ENCODE measurements at places on chromosomes 3 and 15.

DNA sequence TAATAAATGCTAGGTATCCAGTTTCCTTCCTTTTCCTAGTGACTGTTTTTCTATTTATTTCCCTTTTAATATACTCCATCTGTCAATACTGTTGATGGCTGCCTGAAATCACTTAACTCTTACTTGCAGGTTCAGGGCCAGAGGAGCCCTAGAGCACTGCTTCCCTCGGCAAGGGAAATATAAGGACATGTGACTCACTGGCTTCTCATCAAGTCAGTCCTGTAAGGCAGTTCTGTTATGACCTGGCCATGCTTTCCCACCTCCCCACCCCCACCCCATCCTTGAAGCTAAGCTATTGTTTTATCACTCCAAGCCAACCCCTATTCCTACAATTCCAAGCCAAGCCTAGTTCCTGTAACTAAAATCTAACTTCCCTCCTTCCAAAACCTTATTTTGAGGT is 800.7 kb downstream of the ROBO1 start:
- DNase-seq, result no peak

DNA sequence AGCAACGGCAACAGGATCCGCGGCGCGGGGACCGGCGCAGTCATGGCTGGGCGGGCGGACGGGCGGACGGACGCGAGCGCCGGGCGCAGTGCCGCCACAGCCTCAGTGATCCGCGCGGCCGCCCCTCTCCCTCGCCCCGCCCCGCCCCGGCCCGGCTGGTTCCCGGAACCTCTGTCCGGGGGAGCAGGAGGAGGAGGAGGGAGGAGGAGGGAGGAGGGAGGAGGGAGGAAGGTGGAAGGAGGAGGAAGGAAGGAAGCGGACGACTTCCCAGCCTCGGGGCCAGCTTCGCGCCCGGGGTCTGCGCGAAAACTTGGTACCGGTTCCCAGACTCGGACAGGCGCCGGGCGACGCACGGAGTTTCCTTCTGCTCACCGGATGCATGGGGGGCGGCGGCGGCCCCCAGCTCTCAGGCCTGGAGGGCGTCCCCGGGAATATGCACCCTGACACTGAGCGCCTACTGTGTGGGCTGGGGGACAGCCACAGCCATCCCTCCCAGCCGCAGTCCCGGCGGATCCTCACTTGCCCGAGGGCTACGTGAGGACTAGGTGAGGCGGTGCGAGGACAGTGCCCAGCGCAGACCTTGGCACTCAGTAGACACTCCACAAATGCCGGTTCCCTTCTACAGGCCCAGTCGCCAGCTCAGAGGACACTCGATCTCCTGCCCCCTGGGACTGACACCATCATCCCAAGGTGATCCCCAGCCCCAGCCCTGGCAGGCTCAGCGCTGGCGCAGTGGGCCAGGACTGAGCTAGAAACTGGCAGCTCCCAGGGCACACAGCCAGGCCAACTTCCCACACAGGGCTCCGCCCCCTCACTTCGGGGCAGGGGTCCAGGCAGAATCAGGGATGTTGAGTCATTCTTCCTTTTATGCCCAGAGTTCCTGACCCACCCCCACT is at the start of gene SHISA5:
Gene SHISA5 (minus strand): TSS at position 124 of the 896 bp plus-strand sequence. CDS start 80 bp downstream, at position 44.
- DNase-seq, result peak; percentile 15

DNA sequence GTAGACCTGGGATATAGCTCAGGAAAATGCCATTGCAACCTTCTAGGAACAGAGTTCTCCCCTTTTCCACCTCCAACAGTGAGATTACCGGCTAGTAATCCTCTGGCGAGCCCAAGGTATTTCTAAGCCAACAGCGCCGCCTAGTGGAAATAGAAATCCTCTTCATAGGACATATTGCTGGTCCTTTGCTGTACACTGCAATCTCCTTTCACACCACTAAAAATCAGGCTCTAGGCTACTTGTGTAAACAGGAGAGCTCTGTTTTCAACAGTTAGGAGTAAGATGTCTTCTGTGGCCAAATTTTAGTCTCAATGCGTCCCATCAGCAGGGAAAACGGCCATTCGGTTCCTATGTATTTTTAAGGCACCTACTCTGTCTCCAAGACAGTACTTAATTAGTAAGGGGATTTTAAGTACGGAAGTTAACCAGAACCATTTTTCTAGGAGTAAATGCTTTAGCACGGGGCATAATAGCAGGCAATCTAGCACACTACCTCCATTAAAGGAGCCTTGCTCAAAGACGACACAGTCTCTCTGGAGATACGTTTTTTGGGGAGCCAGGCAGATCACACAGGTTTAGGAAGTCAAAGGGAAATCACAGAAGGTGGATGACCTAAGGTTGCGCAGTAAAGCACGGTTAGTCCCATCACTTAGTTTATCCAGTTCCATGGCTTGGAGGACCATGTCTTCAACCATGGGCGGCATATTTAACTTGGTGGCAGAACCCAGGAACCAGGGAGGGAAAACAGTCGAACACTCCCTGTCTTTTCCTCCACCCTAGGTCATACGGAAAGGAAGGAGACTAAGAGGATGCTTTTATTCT is 43.8 kb downstream of the NCEH1 start:
- DNase-seq, result peak; percentile 62

GRCh38 chr15:34335176-34336032 is 2.2 kb downstream of the SLC12A6 start:
- DNase-seq, result no peak

DNA sequence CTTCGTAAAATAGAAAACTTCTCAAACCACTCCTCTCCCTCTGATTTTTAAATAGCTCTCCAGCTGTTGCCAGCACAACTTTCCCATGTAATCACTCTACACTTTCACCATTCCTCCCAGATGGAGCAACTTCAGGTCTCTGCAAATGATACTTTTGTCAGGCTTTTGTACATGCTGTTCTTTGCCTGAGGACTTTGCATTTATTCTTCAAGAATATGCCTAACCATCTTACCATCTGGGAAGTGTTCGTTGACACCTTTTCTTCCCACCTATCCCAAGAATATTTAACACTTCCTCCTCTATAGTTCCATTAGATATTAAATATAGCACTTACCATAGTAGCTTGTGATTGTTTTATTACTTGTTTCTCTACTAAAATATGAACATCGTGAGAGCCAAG is 703.7 kb downstream of the CADM2 start:
- DNase-seq, result no peak

- DNase-seq, result no peak
Observed at GRCh38 chr3:140530131-140530530, 147.7 kb upstream of the TRIM42 start.

DNA sequence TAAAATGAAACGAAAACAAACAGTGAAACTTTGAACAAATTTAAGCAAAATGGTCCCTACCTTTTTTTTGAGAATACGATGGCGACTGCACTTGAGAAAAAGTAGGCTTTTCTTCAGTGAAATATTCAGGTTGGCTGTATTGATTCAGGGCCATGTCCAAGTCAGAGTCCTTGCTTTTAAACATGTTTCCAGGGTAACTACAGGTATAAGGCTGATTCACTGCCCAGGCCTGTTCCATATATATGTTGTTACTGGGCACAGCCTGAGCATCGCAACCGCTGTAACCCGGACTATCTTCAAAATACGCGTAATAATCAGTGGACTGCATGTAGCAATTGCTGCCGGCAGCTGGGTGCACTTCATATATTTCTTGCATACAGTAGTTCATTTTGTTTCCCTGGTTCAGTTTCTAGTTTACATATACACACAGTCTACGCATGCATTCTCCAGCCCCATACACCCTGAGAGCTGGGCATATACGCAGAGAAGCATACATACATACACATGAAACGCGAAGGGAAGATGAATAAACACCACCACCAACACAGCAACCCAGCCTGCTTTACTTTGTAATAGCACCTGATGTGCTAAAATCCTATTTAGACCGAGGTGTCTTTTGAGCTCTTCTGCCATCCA is 220.0 kb downstream of the NR1D2 start:
- DNase-seq, result no peak
